ENCODE measurements at places on chromosomes 2 and 18.

GRCh38 chr2:65383541-65384488 lies 48.6 kb downstream of the SPRED2 start:
- no peak for DNase-seq

- DNase-seq: no peak
Observed at GRCh38 chr2:86482034-86482433, 40.9 kb downstream of the KDM3A start.

- no peak for DNase-seq
Observed at GRCh38 chr18:69250305-69251151, 150.2 kb upstream of the DOK6 start.

DNA sequence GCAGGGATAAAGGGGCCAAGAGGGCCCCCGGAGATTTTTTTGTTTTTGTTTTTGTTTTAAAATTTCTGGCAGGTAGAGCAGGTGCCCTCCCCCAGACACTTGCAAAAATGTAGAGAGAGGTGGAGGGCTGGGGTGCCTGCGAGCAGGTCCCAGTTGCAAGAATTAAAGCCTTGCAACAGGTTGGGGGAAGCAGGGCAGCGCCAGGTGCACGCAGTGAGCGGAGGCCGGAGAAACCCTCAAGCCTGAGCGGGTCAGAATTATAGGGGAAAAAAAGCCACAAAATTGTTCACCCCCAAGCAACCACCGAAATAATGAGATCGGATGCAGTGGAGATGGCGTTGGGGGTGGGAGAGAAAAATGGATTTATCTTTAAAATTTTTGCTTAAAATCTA lies 527 bp downstream of the IGFBP5 start:
- no peak for DNase-seq

DNA sequence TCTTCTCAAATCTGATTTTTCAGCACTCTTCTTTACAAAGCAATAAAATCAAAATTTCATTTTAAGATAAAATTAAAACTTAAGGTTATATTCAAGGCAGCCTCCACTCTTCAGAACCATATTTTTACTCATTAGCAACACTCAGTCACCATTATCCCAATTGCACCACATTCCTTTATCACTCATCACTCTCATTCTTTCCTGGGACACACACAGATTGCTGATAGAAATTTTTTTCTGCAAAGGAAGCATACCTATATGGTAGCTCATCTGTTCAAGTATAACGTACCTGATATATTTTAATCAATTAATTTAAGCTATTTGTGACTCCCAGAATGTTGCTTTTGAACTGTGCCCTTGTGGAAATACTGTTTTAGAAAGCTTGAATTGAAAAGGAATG lies 1559.3 kb upstream of the ZEB2 start:
- DNase-seq: no peak

DNA sequence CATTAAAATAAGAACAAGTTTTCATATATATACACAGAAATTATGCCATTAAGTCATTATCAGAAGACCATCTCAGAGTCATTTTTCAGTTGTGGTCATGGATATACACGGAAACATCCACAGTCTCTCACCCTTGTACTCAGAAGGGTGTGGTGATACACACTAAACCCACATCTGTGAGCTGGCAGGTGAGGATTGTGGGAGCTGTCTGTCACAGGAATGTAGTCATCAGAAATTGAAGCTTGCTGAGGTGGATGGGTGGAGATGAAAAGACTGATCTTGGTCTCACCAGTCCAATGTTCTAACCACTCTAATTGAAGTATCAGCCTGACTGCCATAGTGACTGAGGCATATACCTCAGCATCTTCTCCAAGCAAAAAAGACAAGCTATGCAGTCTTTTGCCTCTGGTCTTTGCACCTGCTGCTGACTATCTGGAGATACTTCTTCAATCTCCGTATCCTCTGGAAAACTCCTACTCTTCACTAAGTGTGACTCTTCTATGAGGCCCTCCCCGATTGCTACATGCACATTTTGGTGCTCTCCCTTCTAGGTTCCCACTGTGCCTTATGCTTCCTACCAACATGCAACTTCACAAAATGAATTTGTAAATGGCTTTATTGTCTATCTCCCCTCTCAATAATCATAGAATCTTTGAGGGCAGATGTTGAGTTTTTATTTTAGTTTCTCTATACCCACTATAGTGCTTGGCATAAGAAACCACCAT lies 232.8 kb downstream of the DYM start:
- DNase-seq: no peak

DNA sequence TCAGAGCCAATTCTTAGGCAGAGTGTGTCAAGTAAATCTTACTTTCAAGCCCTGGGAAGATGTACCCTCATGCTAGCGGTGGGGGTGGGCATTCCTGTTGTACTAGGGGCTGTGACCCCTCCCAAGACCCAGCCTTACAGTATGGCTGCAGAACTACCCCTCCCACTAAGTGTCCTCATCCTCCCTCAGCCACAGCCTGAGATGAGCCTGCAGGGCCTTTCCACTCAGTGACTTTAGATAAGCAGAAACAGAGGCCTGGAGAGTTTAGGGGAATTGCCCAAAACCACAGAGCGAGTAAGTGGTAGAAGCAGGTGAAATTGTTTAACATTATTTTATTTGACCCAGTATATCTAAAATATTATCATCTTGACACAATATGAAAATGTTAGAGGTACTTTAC lies 36.6 kb downstream of the TTC32 start:
- no peak for DNase-seq
